Common myeloid progenitor, CD34-positive (primary cell): ENCODE measurements at places on chromosomes 16 and 17.

GRCh38 chr17:17119533-17119932 is 77.3 kb downstream of the MPRIP start:
- peak; percentile 14 for DNase-seq

GRCh38 chr16:19014461-19014860 is 30.7 kb downstream of the TMC7 start:
- DNase-seq = no peak

DNA sequence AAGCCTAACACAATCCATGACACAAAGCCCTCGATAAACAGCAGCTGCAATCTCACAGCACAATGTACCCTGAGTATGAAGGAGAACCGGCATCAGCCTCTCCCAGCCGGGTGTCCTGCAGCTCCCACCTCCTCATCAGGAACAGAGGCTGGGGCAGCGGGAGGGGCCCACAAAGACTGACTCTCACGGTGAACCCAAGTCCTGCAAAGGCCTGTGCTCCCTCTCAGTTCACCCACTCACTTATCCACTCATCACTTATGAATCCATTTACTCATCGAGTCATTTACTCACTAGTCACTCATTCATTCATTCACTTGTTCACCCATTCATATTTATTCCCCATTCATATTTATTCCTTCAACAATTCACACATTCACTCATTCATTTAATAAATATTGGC is 11.6 kb downstream of the ZNF423 start:
- no peak for DNase-seq

DNA sequence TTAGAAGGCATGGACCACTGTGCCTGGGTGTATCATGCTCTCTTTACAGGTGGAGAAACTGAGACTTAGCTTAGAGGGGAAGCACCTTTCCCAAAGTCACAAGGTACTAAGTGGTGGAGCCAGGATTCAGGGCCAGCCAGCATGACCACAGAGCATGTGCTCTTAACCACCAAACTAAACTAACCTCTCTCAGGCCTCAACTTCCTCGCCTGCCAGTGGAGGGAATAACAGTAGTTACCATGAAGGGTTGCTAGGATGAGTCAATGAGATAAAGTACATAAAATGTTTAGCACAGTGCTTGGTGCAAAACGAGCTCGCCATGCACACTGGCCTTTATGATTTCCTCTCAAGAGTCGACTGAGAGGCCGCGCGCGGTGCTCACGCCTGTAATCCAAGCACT is 6.4 kb upstream of the MYO1C start:
- peak; percentile 70 for DNase-seq

DNA sequence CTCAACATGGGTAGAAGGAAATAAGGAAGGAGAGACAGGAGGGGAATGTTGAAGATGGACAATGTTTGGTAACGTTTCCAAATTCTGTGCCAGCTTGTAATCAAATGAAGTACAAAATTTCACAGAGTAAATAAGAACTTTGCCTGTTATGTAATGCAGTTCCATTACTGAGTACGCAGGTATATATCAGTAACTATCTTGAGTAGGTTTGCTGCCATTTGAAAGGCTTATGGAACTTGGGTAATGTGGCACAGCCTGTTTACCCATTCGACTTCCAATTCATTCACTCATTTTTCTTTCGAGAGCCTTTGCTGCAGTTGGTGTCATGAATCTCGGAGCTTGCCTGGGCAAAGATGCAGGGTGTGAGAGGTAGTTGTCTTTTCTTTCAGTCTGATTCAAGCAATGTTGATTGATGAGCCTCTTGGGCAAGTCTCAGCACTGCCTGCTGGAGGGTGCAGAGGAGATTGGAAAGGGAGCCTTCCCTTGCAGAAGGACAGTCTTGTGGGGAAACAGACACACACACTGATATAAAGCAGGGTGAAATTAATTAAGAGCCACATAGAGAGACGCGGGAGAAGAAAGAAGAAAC is 53.4 kb downstream of the ZNF18 start:
- no peak for DNase-seq

DNA sequence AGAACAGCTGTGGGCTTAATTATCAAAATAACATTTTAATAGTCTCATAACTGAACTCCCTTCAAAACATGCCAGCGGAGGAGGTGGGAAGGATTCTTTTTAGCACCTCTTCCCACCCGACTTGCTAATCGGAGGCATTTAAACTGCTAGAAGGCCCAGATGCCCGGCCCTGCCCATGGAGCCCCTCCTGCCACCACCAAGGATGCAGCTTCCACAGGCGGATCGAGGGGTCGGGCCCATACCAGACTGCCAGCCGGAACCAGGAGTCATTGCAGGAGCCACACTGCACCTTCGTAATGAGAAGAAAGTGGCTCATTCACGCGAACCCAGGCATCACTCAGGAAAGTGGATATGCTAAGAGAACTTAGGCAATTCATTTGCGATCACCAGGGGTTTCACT is 201.2 kb downstream of the C16orf78 start:
- DNase-seq = no peak

DNA sequence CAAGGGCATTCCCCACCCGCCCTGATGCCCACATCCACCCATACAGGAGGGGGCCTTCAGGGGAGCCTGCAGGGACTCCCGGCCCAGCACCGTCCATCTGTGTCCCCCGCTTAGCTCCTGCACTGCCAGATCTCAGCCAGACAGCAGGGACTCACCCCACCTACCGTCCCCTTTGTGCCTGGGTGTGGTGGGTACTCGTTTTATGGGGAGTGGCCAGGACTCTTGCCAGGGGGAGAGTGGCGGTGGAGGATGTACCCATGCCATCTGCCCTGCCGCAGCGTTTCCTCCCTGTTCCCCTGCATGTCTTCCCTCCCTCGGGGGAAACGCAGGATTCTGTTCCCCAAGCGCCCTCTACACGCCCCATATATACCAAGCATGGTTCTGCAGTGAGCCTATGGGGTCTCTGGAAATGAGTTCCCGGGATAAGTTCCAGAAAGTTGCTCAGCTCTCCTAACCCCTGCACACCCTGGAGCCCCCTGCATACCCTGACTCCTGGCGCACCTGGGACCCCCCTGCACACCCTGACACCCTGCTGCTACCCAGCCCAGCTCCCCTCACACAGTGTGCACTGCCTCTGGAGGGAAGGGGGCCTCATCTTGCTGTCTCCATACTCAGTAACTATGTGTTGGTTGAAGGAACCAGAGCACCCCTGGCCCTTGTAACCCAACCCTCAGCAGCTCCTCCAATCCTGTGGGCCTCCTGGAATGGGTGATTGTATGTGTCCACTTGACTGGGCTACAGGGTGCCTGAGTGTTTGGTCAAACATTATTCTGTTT is 4.2 kb upstream of the MAFG start:
- no peak for DNase-seq

- DNase-seq = no peak
Measured at GRCh38 chr17:63754046-63754445, 12.4 kb upstream of the STRADA start.

DNA sequence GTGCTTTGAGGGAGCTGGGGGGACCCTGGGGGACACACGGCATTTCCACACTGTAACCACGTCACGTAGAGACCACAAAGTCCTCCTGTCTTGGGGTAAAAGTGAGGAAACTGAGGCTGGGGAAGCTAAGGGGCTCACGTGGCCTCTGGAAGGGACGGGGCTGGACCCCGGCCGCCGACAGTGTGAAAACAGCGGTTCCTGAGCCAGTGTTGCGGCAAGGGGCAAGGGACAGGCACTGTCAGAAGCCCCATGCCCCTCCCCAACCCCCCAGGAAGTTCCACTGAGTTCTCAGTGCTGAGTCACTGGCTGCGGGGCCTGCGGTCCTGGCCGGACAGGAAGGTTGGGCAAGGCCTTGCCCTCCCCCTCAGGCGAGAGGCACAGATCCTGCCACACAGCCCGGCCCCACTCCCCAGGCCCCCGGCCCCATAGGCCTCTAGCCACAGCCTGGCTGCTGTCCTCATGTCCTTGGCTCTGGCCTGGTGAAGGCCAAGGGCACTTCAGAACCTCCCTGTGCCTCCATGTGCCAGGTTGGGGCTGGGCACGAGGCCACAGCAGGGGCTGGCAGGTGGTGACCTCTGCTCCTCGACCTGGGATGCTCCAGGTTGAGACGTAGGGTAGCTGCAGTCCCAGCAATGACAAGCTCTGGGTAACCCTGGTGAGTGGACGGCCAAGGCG is 5.0 kb upstream of the CCDC57 start:
- DNase-seq = no peak

GRCh38 chr16:83952940-83953795 is at the start of gene OSGIN1:
OSGIN1 (plus strand) TSS chr16:83953240; CDS start chr16:83957672, 4,432 bp downstream.
- DNase-seq = peak; percentile 85

DNA sequence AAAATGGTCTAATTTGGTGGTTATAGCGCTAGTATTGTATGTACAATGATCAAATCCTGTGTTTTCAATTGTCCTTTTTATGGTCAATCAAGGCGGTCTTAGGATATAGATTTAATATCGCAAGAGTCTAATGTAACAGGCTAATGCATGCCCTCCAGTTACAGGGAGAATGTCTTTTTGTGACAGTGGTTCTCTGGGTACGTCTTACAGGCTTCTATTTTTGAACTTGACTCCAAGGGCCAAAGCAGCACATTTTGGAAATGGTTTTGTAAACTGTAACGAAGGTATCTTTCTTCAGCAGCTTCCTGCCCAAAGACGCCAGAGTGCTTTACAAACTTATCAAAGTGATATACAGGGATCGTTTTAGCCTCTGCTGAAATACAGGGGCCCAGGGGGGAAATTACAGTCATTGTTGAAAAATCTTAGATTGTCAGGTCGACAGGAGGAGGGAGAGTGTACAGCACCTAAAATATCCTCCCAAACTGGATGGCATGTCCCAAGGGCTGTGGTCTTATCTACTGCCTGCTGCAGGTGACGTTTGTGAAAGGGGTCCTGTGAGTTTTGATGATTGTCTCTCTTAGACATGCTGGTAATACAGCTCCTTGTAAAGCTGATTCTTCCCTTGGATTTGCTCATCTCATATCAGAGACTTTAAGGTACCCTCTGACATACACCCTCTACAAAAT is 288.5 kb downstream of the CDH13 start:
- DNase-seq = no peak

- DNase-seq = no peak
Measured at GRCh38 chr16:68894714-68895113, 51.4 kb downstream of the TANGO6 start.

DNA sequence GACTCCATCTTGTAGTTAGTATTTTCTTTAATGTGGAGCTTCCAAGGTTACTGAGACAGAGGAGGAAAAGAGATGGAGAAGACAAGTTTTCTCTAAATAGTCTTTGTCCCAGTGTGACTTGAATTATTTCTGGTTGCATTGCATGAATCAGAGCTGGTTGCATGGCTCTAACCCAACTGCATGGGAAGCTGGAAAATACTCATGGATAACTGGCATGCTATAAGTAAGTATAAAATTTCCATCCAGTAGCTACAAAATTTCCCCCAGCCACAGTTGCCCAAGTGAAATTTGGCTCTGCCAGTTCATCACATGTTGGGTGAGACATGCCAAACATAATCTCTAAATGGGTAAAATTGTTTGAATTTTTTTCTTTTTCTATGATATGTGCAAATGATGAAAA is 1161.5 kb downstream of the CDH11 start:
- DNase-seq = no peak

- DNase-seq = no peak
Measured at GRCh38 chr17:14304773-14305517, 4.1 kb downstream of the HS3ST3B1 start.

GRCh38 chr16:21666772-21667171 is 3.0 kb downstream of the OTOA start:
- no peak for DNase-seq

- DNase-seq = no peak
Measured at GRCh38 chr17:68427575-68427974, 29.7 kb downstream of the WIPI1 start.

DNA sequence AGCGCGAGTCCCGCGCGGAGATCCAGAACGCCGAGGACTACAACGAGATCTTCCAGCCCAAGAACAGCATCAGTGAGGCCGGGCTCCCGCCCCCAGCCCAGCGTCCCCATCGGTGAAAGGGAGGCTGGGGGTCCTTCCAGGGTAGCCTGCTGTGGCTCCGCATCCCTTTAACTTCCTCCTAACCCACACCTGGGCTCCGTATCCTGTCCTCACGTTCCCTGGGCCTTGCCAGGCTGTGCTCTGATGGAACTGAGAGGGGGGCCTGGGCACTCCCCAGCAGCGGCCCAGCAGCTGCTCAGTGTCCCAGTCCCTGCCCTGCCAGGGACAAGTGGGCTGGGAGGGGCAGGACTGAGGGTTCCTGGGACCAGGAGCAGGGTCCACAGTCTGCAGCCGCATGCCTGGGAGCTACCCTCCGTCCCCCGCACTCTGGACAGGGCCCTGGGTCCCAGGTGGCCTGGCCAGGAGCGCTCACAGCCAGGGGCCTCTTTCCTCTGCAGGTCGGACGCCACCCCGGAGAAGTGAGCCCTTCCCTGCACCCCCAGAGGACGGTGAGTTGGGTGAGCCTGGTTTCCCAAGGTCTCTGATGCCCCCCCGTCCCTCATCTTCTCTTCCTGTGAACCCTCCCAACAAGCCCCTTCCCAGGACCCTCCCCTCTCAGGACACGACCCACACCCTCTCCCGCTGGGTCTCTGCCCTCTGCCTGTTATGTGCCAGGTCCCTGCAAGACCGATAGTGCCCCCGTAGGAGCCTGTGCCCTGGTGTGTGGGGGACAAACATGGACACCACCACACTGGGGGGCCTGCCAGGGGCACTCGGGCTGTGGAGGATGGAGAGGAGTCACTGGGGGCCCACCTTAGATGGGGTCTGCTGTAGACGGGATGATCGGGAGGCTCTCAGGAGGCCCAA is 18.1 kb downstream of the KATNB1 start:
- DNase-seq = no peak

- DNase-seq = no peak
Measured at GRCh38 chr16:82190386-82190785, 20.4 kb upstream of the MPHOSPH6 start.

DNA sequence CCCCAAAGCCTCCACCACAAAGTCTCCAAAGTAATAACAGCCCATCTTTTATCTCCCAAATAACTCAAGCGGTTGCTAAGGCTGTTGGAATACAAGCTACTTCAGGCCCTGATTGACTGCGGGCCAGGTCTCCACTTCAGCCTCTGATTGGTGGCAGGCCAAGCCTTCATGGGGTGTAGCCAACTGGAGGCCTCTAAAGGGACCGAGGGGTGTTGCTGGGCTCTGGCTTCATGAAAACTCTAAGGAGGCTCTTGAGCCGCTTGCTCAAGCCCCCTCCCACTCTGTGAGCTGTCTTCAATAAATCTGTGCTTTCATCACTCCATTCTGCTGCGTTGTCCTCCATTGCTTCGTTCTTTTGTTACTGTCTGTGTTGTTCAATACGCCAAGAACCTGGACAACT is 487.2 kb downstream of the XYLT1 start:
- DNase-seq = no peak
